ENCODE measurements at places on chromosomes 1 and 21.

GRCh38 chr1:168833362-168833761, 104.4 kb upstream of the DPT start:
- no peak for DNase-seq

DNA sequence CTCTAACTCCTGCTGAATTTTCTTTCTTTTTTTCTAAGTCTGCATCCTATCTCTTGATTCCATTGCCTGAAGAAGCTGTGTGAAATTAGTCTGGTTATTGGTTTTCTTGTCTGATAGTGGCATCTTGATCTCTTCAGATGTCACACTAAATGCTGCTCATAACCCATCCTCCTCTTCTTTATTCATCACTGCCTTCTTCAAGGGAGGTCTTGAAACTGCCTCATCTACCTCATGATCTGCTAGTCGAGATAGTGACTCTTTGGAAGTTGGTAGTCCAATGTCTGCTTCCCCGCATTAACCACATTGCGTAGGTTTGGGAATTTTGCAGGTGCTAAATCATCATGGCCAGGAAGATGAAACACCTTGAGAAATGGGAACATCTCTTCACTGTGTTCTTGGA, 15.7 kb downstream of the DYRK3 start:
- DNase-seq, result no peak

DNA sequence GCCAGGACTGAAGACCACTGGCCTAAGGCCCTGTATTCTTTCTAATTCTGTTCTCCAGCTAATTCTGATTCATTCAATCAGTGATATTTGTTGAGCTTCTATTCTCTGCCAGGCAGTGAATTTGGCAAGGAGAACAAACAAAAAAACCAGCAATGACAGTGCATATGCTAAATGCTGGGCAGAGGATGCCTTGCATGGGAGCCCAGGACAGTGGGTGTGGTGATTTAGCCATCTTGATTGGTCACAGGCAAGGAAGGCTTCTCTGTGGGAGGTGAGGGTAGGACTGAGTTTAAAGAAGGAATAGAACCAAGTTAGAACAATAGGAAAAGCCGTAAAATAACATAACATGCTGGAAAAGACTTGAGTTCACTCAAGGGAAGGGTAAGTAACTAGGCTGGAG, 9.2 kb upstream of the CPT2 start:
- DNase-seq, result no peak

GRCh38 chr1:8373581-8374241, 55.8 kb downstream of the SLC45A1 start:
- DNase-seq, result no peak

GRCh38 chr21:31837618-31838390, 35.0 kb upstream of the HUNK start:
- no peak for DNase-seq

DNA sequence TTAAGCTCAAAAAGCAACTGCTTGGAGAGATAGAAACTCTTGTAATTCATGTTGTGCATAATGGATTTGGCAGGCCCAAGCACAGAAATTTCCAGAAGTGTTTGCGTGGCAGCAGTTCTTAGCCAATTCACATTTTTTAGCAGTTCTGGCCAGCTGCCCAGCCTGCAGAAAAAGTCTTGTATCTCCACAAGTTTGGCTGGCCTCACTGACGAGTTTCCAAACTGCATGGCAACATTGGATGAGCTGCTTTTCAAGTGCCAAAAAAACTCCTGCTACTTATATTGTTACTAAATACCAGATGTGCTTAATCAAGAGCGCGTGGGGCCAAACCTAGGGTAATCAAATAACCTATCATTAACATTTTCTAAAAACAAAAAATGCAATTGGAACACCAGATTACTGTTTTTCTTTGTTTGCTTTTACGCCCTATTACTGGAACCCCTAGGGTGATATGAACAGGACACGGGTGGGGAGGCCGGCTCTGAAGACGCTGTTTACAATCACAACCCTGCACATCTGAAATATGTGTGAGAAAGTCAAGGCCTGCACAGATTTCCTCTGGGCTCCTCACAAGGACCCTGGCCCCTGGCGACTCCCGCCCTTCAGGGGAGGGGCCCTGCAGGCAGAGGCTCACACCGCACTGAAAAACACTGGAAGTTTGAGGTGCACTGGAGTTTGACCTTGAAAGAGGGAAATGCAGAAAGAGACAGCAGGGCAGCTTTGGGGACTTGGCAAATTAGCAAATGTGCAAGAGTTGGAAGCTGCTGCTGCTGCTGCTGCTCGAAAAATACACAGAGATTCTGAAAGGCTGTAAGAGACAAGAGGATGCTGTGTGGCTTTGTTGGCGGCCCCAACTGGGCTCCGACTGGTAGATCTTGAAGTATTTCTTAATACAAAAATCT, 55.2 kb upstream of the TARBP1 start:
- DNase-seq, result no peak

DNA sequence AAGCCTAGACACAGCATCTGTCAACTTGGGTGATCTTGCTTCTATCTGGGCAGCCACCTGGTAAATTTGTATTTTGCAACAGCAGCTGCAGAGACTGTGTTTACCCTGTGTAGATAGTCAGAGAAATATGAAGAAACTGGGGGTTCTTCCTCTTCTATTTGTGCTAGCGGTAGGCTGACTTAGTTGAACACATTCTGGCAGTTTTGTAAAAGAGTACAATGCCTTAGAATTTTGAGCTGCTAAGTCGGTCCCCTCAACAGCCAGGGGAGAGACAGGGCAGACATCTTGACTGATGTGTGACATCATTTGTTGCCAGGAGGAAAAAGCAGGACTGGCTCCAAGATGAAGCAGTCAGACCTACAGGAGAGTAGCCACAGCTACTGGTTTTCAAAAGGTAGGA, 53.7 kb downstream of the KCNJ6 start:
- peak; percentile 19 for DNase-seq

- no peak for DNase-seq
Measured at GRCh38 chr1:40130892-40131291, 30.3 kb upstream of the RLF start.

GRCh38 chr1:3315399-3316339, 138.8 kb upstream of the ARHGEF16 start:
- DNase-seq, result no peak

DNA sequence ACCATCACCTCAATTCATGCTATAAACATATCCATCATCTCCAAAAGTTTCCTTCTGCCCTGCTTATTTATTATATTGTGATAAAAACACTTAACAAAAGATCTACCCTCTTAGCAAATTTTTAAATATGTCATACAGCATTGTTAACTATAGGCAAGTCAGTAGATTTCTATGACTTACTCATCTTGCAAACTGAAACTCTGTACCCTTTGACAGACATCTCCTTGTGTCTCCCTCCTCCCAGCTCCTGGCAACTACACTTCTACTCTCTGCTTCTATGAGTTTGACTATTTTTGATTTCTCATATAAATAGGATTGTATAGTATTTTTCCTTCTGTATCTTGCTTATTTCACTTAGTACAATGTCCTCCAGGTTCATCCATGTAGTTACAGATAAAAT, 174.8 kb downstream of the TNFSF18 start:
- DNase-seq, result no peak

DNA sequence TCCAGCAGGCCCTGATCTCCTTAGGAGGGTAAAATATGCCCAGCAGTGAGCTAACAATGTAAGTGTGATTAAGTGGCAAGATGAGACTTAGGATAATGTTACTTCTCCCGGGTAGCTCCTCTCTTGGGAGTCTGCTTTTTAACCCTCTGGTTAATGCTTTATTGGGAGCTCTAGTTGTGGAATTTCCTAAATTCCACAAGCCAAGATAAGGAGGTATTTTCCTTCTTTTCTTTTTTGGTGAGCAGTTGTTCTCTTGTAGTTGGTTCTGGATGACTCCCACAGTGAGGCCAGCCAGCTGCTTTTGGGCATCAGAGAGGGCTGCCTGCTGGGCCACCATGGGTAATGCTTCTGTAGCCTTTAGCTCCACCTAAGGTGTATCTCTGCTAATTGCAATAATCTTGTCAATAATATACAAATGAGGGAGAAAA, 19.3 kb downstream of the C1orf52 start:
- DNase-seq, result no peak

GRCh38 chr1:60904099-60904851, 178.1 kb upstream of the NFIA start:
- no peak for DNase-seq

- DNase-seq, result no peak
Measured at GRCh38 chr1:223423641-223424233, 30.5 kb downstream of the CCDC185 start.

- no peak for DNase-seq
Measured at GRCh38 chr1:61370913-61371279, 288.5 kb downstream of the NFIA start.

- no peak for DNase-seq
Measured at GRCh38 chr1:92356956-92357355, 58.1 kb downstream of the RPAP2 start.

GRCh38 chr1:31669786-31670592, 25.3 kb upstream of the PEF1 start:
- no peak for DNase-seq

- no peak for DNase-seq
Measured at GRCh38 chr1:220908757-220909156, 29.5 kb downstream of the HLX start.

- no peak for DNase-seq
Measured at GRCh38 chr1:222325506-222325905, 222.4 kb downstream of the HHIPL2 start.

DNA sequence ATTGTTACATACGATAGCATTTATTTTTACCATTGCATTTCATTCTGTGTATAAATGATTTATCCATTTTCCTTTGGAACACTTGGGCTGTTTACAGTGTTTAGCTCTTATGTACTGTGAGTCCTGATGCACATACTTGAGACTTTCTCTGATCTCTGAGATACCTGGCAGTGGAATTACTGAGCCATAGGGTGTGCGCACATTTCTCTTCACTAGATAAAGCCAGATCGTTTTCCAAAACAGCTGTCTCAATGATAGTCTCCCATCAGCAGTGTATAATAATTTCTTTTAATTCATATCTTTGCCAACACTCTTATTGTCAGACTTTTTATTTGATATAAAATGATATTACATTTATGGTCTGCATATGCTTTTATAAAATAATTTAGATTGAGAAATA, 66.2 kb downstream of the VPS13D start:
- DNase-seq, result no peak

DNA sequence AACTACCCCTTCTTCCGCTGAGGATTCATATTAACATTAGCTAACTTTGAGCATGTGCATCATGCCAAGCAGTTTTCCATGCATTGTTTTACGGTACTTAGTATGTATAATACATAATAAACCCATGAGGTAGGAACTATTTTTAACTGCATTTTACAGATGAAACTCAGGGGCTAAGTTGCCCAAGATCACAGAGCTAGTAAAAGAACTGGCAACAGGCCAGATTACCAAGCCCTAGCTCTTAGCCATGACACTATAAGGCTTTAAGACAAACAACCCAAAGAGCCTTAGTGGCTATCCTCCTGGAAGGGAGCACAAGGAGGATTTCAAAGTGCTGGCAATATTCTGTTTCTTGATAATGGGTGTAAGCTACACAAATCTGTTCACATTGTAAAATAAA, 6.1 kb downstream of the AK2 start:
- no peak for DNase-seq

DNA sequence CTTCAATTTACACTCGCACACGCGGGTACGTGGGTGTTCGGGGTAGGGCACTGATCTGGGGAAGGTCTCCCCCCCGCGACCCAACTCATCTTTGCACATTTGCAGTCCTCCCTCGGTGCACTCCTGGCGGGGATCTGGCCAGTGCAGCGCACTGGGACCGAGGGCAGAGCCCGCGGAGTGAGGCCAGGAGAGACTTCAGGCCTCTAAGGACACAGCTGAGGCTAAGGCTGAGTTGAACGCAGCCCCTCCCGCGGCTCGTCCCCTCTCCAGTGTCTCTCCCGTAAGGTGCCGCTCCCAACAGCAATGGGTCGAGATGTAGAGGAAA, 936 bp upstream of the NCAM2 start:
- DNase-seq, result no peak

- DNase-seq, result no peak
Measured at GRCh38 chr1:235326719-235327558, 1.0 kb downstream of the ARID4B start.

DNA sequence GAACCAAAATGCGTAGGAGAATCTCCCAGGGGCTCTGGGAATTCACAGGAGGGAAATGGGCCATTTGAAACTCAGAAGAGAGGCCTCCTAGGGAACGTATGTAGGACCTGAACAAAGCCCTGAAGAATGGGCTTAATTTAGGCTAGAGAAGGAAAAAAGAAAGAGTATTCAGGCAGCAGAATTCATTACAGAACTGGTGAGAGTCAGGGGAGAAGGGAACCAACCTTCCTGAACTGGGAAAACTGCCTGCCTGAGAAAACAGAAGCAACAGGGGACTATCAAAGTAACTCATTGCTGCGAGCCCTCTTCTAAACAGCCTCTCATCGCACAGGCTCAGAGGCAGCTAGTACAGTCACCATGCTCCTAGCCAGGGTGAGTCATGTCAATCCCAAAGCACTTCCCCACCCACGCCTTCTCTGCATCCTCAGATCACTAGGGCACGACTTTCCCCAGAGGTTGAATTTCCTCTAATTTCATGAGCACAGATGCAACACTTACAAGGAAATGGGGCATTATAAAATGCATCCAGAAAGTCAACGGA, 98.1 kb downstream of the ADSS2 start:
- DNase-seq, result no peak

GRCh38 chr1:151934048-151934493, 24.8 kb upstream of the THEM4 start:
- no peak for DNase-seq

DNA sequence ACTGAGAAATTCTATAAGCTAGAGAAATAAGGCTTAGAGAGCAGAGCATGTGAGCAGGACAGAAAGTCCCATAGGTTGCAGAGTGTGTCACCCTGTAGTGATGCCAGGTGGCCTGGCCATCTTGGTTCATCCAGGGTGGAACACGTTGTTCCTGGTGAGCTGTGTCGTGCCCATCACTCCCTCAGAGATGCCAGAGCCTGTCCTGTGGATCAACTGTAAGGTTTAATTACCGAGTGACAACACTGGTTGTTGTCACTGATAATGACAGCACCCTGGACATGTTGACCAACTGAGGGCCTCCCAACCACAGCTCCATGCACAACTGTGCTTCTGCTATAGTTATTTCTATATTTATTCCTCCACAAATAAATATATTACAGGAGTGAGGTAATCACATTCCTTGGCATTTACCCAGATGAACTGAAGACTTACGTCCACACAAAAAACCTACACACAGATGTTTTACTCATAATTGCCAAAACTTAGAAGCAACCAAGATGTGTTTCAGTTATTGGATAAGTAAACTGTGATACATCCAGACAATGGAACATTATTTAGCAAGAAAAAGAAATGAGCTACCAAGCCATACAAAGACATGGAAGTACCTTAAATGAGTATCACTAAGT, 6.2 kb downstream of the C1orf198 start:
- no peak for DNase-seq

DNA sequence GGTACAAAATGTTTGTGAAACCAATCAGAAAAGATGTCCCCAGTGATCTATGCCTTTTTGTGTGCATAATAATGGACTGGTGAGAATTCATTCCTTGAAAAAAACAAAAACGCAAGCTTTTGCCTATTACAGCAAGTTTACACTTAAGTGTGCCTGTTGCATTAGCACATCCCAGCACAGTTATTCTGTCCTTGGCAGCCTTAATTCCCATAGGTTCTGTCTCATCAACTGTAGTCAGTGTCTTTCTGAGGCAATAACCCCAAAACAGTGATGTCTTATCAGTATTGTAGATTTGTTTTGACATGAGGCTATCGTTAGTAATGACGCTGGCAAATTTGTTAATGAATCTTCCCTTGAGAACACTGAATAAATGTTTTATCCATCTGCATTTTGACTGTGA, 109.9 kb upstream of the KCTD3 start:
- no peak for DNase-seq
